ENCODE measurements at places on chromosomes 12 and 14.

DNA sequence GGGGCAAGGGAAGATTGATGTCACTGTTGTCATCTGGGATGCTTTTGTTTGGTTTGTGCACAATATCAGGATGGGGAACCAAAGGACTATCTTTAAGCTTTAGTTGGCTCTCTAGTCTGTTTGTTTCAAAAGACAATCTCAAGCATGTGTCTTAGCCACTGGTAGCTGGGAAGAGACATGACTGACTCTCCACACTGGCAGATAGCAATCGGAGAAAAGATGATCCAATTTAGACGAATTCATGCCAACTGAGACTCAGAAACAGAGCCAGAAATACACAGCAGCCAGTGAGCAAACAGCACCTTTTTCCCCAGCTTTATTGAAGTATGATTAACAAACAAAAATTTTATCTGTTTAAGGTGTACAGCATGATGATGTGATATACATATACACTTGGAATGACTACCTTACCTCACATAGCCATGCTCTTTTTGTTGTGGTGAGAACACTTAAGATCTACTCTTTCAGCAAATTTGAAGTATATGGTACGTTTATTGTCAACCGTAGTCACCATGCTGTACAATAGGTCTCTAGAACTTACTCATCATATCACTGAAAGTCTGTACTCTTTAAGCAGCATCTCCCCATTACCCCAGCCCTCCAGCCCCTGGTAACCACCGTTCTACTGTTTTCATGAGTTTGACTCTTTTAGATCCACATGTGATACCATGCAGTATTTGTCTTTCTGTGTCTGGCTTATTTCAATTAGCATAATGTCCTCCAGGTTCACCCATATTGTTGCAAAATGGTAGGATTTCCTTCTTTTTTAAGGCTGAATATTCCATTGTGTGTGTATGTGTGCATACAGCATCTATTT lies 50.6 kb downstream of the DUSP16 start:
- no peak for DNase-seq

DNA sequence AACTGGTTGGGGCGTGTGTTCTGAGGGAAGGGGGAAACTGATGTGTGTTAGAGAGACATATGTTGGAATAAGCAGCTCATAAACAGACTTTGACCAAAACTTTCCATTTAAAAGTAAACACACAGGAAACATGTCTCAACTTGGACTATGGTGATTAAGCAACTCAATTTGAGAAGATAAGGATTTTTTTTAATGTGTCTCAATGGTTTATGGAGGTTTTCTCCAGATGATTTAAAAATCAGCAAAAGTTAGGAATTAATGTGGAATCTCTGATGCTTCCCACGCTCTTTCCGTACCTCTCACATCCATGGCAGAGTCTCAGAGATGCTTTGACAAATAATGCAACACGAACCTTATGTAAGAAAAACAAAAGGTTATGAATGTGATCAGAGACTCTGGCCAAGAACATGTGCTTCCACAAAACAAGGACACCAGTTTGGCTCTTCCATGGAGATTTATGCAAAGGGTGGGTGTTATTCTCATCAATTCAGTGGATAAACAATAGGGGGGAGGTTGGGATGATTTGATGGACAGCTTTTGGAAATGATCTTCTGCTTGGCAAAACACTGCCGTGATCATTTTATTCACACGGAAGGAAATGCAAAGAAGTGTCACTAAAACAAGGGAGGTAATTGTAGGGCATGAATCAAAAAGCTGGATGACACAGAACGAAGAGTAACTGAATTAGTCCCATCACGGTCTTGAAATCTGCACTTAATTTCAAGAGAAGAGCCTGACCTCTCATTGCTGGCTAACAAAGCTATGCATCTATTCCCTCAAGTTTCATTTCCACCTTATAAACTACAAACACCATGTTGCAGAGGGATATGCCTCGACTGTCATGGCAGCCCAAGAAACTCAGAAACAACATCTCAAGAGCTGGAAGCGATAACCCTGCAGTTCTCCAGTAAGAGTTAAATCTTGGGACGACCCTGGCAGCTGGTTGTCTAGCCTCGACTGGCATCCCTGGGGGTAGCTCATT lies 76.5 kb downstream of the FOXN3 start:
- DNase-seq = no peak

GRCh38 chr12:59578254-59578653 lies 17.6 kb upstream of the SLC16A7 start:
- no peak for DNase-seq

- no peak for DNase-seq
These were observed 39.5 kb downstream of the EVL start for GRCh38 chr14:100104523-100105300.

DNA sequence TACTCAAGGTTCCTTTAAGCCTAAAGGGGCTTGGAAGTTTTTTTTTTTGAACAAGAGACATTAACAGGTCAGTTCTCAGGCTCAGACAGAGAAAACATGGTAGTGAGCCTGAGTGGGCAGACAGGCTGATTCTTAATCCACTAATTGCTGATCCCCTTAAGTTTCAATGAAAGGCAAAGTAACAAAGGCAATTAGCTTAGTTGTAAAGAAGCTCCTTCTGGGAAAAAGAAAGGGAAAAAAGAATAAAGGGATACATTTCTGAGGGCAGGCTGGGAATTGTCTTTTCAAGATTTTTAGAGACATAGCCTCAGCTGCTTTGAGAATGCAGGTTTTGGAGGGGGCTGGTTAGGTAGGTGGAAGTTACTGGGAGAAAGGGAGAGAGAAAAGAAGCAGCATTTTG lies 133.8 kb downstream of the CFAP54 start:
- no peak for DNase-seq

GRCh38 chr12:68498736-68499135 lies 112.0 kb upstream of the RAP1B start:
- DNase-seq = no peak

DNA sequence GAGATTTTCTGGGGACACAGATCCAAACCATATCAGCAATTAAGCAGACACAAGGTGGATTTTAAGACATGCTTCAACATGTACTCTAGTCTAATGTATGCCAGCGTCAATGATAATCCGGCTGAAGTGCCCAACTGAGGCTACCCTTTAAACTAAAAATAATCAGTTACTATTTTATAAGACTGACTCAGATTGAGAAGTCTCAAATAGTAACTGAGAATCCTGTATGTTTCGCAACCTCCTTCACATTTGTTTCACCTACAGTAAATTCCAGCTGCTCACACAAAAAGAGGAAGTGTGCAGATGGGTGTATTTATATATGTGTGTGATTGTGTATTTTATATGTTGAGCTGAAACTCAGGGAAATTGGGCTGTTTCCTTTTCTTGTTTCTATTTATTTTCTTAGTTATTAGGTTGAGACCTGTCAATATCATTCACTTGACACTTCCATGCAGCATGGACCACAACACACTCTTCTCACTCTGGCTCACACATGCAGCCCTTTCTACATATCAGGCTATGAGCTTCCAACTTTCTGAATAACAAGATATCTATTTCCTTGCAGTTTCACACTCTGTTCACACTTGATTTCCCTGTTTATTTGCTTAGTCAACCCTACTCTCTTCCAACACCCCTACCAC lies 1224.9 kb upstream of the TMEM132C start:
- DNase-seq = no peak

- no peak for DNase-seq
These were observed 488 bp upstream of the PLEKHH1 start for GRCh38 chr14:67532606-67532997.

- no peak for DNase-seq
These were observed 13.8 kb upstream of the DHRS4 start for GRCh38 chr14:23939607-23940326.

DNA sequence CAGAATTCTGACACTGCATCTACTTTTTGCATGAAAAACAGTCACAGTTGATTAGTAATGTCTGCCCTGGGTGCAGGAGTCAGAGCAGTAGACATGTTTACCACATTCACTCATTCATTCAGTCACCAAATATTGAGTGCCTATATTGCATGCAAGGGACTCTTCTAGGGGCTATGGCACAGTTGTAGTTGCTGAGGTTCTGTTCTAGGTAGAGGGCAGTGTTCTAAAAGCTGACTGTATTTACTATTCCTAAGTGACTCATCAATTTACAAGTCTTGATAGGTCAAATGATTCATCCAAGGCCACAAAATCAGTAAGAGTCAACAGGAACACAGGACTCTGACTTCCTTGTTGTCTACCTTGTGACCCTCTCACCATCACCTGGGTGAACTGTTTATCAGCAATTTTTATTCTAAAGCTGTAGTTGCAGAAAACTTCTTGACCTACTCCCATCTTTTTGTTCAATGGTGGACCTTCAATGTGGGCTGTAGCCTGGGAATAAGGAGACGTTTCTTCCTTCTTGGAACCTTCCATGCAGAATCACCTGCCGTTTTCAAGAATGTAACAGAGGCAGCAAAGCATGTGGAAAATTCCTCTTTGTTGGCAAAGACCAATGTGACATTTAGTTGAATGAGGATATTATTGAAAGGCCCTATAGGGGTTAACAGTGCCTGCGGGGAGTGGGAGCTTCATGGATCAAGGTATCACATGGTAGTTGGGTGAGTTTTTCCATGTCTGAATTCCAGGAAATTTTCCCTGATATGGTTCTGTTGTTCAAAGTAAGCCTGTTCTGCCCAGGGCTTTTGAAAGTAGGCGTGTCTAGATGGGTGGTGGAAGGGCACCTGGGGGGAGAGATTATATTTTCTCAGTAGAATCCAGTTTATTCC lies 223.2 kb downstream of the KTN1 start:
- no peak for DNase-seq

DNA sequence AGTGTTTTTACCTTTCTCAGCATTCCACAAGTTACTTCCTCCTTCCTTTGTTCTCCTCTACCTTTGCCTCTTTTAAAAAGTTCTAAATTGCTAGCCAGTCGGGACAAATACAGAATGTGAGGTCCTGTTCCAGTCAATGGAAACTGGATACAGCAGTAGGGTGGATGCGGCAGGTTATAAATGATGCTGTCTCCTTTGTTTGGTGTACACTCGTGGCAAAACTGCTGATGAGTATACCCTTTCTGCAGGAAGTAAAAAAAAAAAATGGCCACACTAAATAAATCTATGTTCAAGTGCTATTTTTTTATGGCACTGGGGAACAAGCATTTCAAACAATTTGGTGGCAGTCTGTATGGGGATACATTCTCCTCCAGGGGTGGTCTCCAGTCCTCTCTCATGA lies 27.5 kb downstream of the KLRK1 start:
- no peak for DNase-seq

DNA sequence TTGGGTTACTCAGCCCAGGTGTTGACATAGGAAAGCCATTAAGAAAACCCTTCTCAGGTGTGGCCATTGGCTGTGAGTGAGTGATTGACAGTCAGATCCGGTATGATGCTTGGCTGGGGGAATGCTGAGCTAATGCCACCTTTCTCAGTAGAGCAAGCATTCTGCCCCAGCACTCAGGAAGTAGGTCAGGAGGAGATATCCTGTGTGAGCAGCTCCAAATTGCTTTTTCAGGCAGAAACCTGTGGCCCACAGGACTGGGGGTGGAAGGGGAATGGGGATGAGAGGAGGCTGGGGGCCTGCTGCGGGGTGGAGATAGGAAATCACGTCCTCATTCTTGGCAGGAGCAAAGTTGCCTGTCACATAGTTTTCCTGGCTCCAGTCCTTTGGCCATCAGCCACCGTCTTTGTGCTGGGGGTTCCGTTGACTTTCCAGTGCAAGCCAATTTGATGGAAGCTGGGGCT lies 55.7 kb downstream of the NINJ2 start:
- DNase-seq = no peak

GRCh38 chr12:28413460-28414109 lies 223.3 kb downstream of the CCDC91 start:
- DNase-seq = no peak

GRCh38 chr14:52907949-52908348 lies 42.9 kb downstream of the FERMT2 start:
- DNase-seq = no peak

DNA sequence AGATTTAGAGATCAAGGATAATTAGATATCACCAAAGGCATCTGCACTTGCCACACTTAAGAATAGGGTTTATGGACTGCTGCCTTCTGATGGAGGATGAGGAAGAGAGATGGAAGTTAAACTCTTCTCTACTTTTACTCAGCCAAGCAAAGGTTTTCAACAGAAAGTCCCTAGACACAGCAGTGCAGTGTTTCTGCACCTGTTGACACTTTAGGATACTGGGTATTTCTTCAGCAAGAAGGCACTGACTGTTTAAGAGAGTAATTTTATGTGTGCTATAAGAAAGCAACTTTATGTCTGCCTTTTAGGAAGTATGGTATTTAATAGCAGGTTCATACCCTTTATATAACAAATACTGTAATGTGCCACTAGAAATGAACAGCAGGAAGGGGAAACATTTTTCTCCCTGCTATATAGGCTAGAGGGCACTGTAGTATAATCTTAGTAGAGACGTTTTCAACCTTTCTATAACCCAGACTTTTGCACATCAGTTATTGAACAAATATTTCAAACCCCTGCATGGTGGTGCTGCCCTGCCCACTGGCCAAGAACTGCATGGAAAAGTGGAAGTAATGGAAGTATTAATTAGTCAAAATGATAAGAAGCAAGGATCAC lies 225.0 kb upstream of the GRIP1 start:
- DNase-seq = no peak

DNA sequence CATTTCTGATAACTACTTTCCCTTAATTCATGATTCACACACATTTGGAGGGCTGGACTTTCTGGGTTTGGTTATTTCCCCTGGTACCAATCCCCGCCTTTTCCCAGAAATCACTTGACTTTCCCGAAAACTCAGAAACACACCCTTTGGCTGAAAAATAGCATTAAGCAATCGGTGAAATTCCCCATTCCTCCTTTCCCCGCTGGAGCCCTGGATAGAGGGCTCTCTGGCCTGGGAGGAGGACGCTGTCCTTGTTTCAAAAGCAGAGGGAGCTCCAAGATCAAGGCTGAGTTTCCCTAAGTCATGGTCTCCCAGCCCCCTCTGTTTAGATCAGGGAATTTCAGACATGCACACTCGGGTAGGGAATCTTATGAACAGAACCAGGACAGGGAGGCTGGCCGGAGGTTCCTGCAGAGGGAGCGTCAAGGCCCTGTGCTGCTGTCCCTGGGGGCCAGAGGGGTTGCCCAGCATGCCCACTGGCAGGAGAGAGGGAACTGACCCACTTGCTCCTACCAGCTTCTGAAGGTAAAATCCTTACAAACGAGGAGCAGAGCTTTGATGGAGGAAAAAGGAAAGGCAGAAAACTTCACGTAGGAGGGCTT lies at the start of gene C1S:
Gene C1S, plus strand, starts transcription at position 366 of the 602 bp plus-strand sequence. CDS start 1,195 bp downstream, outside the sequence.
- no peak for DNase-seq
